ENCODE measurements at places on chromosomes 12 and 14.
A peak's percentile ranks its signal among the peaks of the same experiment; 100 is the strongest.

GRCh38 chr14:34043627-34044372, 92.9 kb upstream of the EGLN3 start:
- DNase-seq: no peak

GRCh38 chr12:16435875-16436554, 88.6 kb downstream of the MGST1 start:
- no peak for DNase-seq

DNA sequence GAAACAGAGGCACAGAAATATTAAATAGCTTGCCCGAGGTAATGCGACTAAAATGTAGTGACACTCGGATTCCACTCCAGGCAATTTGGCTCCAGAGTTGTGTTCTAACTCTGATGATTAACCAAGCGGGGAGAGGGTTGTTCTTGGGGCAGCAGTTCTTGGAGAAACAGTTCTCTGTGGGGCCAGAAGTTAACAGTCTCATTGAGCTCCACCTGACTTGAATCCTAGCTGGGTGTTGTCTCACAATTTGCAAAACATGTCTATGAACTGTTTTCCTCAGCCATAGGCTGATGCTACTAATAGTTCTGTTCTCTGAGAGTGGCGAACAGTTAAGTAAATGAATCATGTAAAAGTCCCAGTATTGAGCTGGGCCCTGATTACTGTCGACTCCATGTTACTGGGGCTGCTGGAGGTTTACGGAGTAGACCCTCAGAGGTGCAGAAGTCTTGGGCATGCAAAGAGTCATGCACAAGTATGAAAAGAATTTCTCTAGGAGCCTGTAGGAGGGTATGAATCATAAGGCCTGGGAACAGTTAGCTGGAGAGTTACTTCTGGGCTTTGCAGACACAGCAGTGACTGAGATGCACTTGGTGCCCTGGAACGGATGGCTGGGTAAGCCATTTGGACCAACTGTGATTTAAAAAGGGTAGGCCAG, 15.4 kb upstream of the NIN start:
- no peak for DNase-seq

- peak; percentile 9 for DNase-seq
Measured at GRCh38 chr14:51865953-51866747, 5.7 kb downstream of the GNG2 start.

- peak; percentile 31 for DNase-seq
Measured at GRCh38 chr14:103880348-103881267, 33.2 kb upstream of the PPP1R13B start.

- peak; percentile 23 for DNase-seq
Measured at GRCh38 chr14:77024171-77024691, 4.3 kb downstream of the IRF2BPL start.

- DNase-seq: no peak
Measured at GRCh38 chr12:25262389-25263074, 11.8 kb upstream of the KRAS start.

- DNase-seq: no peak
Measured at GRCh38 chr12:104064842-104065427, 604 bp downstream of the HCFC2 start.

DNA sequence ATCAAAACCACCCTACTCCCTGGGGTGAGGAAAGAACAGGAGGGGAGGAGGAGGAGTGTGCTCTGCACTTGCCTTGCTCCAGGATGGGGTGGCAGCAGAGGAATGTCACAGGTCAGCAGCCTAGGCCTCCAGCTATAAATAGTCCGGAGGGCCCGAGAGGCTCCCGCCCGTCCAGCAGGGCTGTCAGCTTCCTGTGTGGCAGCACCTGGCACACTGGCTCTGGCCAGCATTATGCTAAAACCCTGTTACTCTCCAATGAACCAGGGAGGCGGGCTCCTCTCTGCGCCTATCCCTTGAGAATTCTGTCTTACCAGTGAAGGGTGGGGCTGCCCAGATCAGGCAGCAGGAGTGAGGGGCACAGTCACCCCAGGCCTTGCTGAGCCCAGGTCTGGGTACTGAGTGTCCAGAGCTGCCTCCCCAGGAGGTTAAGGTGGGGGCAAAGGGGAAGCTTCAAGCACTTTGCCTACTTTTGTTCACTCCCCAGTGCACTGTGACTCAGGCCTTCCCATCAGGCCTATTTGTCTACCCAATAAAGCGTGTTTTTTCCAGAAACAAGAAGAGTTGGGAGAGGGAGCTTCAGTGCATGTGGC, 1.2 kb upstream of the COX14 start:
- no peak for DNase-seq

DNA sequence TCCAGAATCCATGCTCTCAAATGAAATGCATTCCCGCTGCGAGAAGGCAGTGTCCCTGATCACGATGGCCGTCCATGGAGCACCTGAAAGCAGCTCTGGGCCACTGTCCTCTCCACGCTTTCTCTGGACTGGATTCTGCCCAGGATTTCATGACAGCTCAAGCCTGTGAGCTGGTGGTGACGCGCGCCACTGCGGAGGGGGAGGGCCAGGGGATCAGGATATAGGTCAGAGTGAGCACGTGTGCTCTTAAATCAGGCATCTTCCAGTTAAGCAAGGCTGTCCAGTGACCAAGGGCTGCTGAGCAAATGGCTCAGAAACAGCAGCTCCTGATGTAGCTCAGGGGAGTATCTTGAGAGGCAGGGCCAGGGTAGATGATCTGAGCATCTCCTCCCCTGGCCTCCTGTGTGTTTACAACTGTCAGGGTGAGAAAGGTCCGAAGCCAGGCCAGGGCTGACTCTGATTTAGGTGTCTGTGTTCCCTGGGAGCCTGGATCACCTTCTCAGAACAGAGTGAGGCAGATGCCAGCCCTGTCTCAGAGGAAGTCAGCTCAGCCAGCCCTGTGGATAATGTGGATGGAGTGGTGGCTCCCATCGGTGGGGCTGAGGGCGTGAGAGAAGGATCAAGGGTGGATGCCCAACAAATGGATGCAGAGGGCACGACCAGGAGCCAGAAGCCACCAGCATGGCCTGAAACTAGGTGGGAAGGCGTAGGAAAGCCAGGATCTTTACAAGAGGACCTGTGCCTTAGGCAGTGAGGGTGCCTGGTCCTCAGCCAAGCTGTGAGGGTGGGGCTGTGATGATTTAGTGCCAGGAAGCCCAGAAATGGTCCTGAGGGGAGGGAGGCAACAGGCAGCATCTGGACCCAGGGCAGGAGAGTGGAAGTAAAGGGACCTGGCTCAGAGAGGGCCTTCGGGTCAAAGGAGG, 55.3 kb downstream of the ELK3 start:
- DNase-seq: no peak
